Activated T-cell treated with anti-CD3 and anti-CD28 coated beads, Interleukin-2, amount 50 U/mL, for 72 hours (primary cell): ENCODE measurements at places on chromosomes 13 and 19. TPM values are rescaled to one million over a fixed set of nuclear protein-coding genes. Genes with fewer than 3 reads are reported as not detected.

The KIR2DL3 gene
- not detected for total RNA-seq

The SIGLEC9 gene
- total RNA-seq = 1.6 TPM

The ZNF541 gene
- 0.96 TPM for total RNA-seq

The C19orf81 gene
- total RNA-seq = 5.1 TPM

The ATP4A gene
- not detected for total RNA-seq

The ZNF729 gene
- total RNA-seq = not detected

The HOOK2 gene
- total RNA-seq = 38.8 TPM

The ADGRE1 gene
- total RNA-seq = 14.3 TPM

The CEACAM19 gene
- 4.3 TPM for total RNA-seq

The ZBTB32 gene
- total RNA-seq = 192 TPM

The CYP4F8 gene
- not detected for total RNA-seq

The FEM1A gene
- total RNA-seq = 11.8 TPM

The REEP6 gene
- 1.7 TPM for total RNA-seq

The FGF14 gene
- not detected for total RNA-seq

The CGB8 gene
- total RNA-seq = not detected

The CD79A gene
- 27.5 TPM for total RNA-seq

The KBTBD6 gene
- 3.9 TPM for total RNA-seq

The ACER1 gene
- 0.34 TPM for total RNA-seq

The BEST2 gene
- not detected for total RNA-seq

The HSH2D gene
- total RNA-seq = 29.9 TPM

The DENND1C gene
- total RNA-seq = 105 TPM

The ATG4D gene
- 37.0 TPM for total RNA-seq

The RGCC gene
- total RNA-seq = 85.1 TPM

The RPS19 gene
- total RNA-seq = 4,101 TPM

The PRSS57 gene
- total RNA-seq = not detected

The TRMT1 gene
- 46.0 TPM for total RNA-seq

The F2RL3 gene
- total RNA-seq = not detected

The SYNE4 gene
- 4.8 TPM for total RNA-seq

The EFNA2 gene
- total RNA-seq = not detected

The NOTCH3 gene
- 0.02 TPM for total RNA-seq

The ZNF738 gene
- 28.2 TPM for total RNA-seq

The C13orf46 gene
- total RNA-seq = 6.9 TPM

The FGF22 gene
- not detected for total RNA-seq
